Neural crest cell (in vitro differentiated cells): ENCODE measurements at places on chromosomes 7 and 10.

- DNase-seq: no peak
Observed at GRCh38 chr7:29053105-29053872, 93.0 kb downstream of the CPVL start.

GRCh38 chr7:29565224-29565630 lies 1.6 kb downstream of the PRR15 start:
- DNase-seq: no peak

GRCh38 chr10:3077509-3077908 lies 10.2 kb downstream of the PFKP start:
- DNase-seq: no peak

- no peak for DNase-seq
Observed at GRCh38 chr7:16035392-16035791, 348.9 kb upstream of the MEOX2 start.

DNA sequence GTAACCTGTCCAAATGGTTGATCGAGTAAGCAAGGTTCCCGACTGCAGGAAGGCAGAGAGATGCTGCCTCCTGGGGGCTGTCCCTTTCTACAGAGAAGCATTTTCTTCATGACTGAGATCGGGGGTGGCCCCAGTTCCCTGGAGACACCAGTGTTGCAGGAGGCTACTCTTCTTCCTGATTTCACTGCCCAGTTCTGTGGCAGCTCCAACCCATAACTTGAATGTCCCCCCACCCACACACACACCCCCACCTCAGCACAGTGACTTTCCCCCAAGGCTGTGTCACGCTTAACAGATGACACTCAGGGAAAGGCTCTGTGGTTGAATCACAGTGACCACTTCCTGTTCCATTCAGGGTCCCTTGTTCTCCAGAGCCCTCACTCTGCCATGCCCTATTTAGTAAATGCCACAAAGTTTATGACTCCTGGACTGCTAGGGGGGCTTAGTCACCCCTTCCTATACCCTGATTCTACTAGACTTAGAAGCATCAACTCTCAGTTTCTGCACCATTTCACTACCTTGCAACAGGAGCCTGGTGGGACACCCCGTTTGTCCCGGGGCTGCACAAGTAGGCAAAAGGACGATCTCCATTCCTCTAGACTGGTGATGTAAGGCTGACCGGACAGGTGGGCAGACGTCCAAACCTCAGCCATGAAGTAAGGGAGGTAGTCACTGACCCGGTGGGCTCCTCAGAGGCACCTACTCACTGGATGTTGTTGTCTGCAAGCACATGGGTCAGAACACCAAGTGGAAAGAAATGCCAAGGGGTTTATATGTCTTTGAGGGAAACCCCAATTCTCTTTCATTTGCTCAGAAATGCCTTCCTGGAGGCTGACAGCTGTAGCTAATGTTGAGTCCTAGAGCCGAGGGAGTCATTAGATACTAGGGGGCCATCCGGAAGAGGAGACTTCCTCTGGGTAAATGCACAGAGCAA lies 31.3 kb upstream of the SMC3 start:
- no peak for DNase-seq

DNA sequence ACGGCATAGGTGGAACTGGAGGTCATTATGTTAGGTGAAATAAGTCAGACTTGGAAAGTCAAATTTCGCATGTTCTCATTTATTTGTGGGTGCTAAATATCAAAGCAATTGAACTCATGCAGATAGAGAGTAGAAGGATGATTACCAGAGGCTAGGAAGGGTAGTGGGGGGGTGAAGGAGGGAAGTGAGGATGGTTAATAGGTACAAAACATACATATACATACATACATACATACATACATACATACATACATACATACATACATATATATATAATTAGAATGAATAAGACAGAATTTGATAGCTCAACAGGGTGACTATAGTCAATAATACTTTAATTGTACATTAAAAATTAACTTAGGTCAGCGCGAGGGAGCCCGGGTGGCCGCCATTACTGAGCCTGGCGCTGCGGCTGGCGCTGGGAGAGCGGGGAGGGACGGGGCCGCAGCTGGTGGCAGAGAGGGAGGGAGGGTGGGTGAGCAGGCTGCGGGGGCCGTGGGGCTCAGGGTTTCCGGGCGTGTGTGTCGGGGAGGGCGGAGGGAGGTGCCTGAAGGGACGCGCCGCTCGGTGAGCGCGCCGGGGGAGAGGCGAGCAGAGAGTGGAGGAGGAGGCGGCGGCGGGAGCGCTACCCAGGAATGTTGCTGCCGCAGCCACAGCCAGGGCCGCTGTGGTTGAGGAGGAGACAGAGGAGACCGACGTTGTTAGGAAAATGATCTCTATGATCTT lies 85.8 kb upstream of the EGFR start:
- peak; percentile 65 for DNase-seq

- no peak for DNase-seq
Observed at GRCh38 chr10:122855745-122856144, 10.1 kb upstream of the CUZD1 start.

DNA sequence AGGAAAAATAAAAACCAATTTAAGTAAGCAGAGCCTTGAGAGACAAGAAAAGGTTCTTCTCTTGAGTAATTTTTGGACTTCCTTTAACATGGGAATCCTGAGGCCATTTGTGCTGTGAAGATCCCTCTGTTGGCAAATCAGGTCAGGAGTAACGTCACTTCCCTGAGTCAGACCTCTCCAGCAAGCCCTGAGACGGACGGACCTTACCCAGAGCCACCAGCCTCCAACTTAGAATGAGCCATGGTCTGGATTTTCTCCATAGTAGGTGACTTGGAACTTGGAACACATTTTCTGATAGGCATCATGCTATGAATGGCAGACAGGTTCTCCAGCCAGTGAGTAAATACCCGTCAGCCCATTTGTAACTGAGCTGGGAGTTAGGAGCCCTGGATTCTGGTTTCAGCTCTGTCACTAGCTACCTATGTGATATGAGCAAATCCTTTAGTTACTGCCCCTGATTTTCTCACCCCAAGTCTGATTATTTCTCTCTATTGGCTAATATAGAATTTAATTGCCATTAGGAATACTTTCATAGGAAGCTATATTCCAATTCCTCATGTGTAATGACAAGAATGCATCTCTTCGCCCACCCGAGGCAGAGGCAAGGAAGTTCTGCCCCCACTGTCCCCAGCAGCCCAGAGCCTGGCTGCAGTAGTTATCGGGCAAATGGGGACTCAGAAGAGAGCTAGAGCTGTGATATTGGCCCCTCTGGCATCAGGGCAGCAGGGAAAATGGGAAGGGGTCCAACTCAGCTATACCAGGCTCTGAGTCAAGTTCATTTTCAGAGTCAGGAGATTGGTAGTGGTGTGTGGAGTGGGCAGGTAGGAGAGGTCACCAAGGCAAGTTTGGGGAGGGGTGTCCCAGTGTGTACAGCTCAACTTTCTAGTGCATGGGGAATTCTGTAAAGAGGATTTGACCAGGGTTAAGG lies 153.7 kb upstream of the AGK start:
- DNase-seq: no peak

GRCh38 chr7:137399827-137400823 lies 56.6 kb upstream of the PTN start:
- DNase-seq: no peak

- DNase-seq: no peak
Observed at GRCh38 chr7:27606270-27607209, 56.1 kb downstream of the HIBADH start.

DNA sequence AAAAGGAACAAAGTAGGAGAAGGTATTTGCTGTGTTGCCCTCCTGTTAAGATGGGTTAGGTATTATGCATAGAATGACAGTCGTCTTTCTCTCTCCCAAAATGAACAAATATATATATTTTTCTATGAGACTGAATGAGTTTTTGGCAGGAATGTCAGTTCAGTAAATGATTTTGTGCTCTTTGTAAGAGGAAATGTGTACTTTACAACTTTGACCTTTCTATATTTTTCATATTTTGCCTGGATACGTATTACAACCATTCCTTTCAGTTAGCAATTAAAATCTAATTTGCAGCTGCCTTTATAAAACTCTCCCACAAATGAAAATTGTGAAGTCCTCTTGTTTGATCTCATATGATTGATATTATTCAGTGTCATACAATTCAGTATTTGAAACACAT lies 336.6 kb upstream of the MEOX2 start:
- DNase-seq: no peak

DNA sequence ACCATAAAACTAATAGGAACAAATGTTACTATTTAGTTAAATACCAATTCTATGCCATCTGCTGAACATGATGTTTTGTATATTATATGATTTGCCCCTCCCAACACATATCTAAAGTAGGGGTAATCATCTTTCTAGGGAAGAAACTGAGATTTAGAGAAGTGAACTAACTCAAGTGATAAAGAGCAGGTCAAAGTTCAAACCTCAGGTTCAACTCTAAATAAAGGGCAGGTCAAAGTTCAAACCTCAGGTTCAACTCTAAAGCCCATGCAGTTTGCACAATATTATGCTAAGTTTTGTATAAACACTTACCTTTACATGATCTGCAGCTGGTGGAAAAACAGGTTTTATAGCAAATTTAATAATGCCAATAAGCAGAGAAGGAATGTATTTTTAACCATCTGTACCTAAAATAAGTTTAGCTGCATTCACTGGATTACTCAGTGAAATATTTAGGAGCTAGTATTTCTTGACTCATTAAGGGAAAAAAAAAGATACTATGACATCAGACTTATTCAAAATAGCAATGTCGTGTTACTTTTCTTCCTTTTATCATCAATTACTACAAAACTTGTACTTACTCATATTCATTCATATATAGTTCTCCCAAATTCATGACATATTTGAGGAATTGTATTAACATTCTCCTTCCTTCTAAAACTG lies 1194.3 kb upstream of the CELF2 start:
- no peak for DNase-seq

GRCh38 chr10:105797234-105797890 lies 1156.3 kb downstream of the SORCS3 start:
- no peak for DNase-seq

DNA sequence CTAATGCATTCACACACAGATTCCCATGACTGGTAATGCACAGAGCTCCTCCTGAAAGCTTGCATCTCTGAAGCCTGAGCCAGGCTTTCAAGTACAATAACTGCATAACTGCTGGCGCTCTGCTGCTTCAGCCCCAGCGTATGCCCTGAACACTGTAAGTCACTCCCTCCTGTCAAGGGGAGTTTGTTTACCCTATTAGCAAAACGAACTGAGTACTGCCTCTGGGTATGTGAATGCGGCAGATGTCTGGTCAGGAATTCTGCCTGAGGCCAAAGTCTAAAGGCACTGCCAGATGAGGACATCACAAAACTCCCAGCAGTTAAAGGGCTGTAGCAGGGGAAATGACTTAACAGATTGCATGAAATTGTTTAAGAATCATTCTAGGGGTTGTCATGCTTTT lies 97.7 kb downstream of the NRCAM start:
- no peak for DNase-seq

GRCh38 chr10:97481071-97481470 lies 17.2 kb downstream of the MMS19 start:
- no peak for DNase-seq

GRCh38 chr10:69316313-69317059 lies 38.2 kb downstream of the HK1 start:
- DNase-seq: no peak

DNA sequence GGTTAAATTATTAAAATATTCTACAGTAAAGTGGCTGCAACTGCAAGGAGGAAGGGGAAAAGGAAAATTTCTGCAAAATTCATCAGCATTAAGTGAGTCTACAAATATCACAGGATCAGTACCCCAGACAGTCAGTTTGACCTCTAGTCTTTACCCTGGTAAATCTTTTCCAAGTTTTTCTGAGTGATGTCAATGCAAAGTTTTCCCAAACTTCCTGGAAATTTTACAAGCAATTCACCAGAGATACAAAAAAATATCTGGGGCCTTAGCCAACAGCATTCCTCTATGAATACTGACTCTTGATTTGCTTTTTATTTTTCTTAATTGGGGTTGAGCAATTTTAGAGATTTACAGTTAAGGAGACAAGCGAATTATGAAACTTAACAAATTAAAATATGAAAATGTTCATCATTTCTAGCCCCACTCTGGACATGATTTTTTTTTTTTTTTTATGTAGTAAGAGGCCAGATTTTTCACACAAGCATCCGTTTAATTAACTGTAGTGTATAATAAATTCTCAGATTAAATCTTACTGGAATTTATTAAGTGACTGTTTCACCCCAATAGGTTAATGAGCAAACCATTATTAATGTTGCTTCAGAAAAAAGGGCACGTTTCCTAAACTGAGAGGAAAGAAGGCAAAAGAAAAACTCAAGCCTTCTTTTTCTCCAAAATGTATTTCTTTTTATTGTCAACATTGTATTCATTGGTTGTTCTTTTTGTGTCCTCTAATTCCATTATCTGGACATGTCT lies 539.5 kb upstream of the FZD8 start:
- no peak for DNase-seq

- no peak for DNase-seq
Observed at GRCh38 chr10:34151931-34152330, 663.2 kb downstream of the PARD3 start.

GRCh38 chr7:130435311-130435854 lies 5.4 kb downstream of the CEP41 start:
- DNase-seq: no peak

GRCh38 chr10:129961157-129961701 lies 2.8 kb downstream of the EBF3 start:
- DNase-seq: no peak

- DNase-seq: no peak
Observed at GRCh38 chr10:132324186-132324585, 7.8 kb upstream of the LRRC27 start.

DNA sequence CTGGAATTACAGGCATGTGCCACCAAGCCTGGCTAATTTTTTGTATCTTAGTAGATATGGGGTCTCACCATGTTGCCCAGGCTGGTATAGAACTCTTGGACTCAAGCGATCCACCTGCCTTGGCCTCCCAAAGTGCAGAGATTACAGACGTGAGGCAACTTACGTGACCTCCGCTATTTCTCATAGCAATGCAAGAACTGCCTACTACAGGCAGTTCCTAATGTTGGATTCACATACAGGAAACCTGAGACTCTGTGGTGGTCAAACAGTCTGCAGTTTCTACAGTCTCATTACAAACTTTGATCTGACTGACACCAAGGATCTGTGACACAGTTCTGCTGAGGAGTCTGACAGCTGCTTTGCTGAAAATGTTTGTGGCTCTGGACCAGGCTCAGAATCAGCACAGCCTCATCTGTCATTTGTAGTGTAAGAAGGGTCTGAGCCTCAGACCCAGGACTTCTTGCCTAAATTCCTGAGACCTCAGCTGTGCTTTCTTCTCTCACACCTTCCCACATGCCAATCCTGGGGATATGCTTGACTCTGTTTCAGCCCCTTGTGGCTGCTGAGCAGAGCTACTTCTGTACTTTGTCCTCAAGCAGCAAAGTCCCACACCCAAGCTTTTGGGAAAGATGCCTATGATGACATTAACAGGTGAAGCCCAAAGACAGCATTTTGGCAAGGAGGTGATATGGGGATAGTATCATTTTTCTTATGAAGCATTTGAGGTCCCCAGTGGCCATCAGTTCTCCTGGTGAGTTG lies 48.0 kb upstream of the CYP2C9 start:
- DNase-seq: no peak

DNA sequence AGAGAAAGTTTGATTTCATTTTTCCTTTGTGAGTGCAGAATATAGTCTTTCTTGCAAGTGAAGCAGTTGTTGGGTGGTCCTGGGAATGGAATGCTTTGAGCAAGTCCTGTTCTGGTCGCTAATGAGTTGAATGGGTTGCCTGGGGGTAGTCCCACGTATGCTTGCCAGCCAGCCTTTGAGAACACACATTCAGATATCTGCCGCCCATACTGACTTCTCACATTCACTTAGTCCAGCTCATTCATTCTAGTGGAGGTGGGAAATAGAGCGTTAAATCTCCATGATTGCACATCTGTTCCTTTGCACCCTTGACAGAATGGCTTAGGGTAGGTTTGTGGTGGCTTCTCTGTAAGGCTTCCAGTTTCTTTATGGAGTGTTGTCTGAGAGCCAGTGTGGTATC lies 256.6 kb downstream of the SORCS3 start:
- DNase-seq: no peak
